ENCODE measurements at places on chromosomes 16 and 17.

DNA sequence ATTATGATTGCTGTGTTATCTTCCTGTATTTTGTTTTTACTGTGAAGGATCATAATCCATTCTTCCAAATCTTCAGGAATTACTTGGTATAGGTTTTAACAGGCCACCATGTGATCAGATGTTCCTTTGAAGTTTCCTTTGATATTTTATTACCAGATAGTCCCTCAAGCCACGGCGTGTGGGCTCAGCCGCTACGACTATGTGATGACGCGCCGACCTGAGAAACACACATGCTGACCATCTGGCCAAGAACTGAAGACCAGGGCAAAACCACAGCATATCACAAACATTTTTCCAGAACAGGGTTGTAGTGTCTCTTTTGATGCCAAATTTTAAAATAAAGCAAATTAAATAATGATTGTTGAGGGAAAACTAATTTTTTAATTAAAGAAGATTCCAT lies 47.3 kb downstream of the ZCCHC14 start:
- peak; percentile 76 for DNase-seq

GRCh38 chr17:10327640-10328039 lies 45.2 kb downstream of the MYH13 start:
- peak; percentile 3 for DNase-seq

DNA sequence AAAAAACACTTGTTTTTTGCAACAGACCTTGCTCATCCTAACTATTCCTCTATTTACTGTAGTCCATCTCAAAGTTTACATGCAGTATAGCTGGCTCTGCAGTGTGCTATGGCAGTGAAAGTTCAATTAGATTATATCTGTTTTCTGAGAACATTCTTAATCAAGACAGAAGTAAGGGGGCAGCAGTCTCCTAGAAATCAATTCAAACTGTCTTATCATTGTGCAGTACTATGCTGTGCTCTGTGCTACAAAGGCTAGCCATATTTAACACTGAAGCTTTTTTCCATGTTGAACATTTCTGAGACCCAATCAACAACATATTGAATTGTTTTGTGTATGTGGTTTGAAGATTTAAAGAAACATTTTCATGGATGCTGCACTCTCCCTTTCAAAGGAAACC lies 11.4 kb downstream of the NETO2 start:
- DNase-seq: no peak

GRCh38 chr17:38453951-38454421 lies 25.7 kb downstream of the ARHGAP23 start:
- DNase-seq: peak; percentile 37

DNA sequence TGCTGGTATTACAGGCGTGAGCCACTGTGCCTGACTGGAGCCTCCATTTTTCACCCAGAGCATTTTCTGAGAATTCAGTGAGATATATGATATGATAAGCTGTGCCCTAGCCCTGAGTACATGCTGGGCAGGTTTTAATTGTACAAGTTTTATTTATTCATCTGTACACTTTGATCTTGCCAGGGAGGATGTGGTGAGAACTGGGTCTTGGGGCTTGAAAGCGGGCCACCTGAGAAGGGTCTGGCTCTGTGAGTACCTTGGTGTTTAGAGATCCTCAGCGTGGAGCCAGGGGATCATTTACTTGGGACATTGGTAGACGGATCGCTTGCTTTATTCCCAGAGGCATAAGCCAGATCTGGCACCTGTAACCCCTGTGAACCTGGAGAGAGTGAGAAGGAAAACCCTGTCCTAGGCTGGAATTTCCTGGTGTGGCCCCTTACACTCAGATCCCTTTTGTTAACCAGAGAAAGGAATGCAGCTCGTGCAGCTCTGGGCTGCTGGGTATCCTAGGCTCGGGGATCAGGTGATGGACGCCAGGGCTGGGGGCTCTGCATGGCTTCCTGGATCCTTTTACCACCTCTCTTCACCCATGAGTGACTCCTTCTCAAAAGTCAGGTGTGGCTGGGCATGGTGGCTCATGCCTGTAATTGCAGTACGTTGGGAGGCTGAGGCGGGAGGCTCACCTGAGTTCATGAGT lies 91.9 kb downstream of the ABCC1 start:
- DNase-seq: no peak

GRCh38 chr17:69497161-69497560 lies 82.7 kb downstream of the MAP2K6 start:
- no peak for DNase-seq

DNA sequence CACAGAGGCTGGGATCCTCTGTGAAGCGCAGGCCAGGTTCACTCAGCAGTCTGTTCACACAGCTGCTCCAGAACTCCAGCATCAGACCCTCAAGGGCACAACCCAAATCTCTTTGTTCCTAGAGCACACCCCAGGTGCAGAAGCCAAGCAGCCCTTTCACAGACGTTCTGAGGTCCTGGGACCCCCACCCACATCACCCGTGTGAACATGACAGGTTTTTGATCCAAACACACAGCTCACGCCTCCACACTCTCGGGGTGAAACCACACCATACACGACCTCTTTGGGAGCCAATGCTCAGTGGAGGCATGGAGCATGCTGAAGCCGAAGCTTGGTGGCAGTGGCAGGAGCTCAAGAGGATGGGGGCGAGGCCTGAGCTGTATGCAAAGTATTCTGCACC lies 97.4 kb downstream of the ZNF778 start:
- no peak for DNase-seq

DNA sequence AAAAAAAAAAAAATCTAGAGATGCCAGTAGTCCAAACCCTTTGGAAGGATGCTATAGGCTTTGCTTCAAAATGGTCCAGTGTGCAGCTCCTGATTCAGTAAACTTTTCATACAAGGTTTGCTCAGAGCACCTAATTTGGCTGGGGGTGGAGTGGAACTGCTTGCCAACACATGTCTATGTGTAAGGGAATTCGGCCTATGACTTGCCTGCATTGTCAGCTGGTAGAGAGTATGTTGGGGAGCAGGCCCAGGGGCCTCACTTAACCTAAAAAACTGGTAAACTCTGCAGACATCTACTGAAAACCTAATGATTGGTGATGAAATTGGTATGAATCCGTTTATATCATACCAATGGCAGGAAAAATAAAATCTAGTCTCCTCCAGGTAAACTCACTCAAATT lies 1.5 kb upstream of the MFSD6L start:
- DNase-seq: no peak

GRCh38 chr17:4708436-4708835 lies 2.0 kb upstream of the ARRB2 start:
- no peak for DNase-seq

- DNase-seq: no peak
Observed at GRCh38 chr17:45395569-45396415, 36.9 kb downstream of the ARHGAP27 start.

- no peak for DNase-seq
Observed at GRCh38 chr17:43713494-43714162, 45.0 kb downstream of the SOST start.

GRCh38 chr17:2482218-2482617 lies 29.5 kb downstream of the METTL16 start:
- no peak for DNase-seq

DNA sequence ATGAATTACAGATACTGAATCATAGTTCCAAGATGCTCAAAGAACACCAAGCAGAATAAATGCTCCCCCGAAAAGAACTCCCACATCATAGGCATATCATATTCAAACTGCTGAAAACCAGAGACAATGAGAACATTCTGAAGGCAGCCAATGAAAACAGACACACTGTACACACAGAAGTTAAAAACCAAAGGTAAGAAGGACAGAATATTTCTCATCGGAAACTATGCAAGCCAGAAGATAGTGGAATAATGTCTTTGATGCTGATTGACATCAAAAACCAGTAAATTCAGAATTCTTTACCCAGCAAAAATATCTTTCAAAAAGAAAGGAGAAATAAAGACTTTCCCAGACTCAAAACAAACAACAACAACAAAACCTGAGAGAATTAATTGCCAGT lies 73.8 kb upstream of the IRX5 start:
- no peak for DNase-seq

DNA sequence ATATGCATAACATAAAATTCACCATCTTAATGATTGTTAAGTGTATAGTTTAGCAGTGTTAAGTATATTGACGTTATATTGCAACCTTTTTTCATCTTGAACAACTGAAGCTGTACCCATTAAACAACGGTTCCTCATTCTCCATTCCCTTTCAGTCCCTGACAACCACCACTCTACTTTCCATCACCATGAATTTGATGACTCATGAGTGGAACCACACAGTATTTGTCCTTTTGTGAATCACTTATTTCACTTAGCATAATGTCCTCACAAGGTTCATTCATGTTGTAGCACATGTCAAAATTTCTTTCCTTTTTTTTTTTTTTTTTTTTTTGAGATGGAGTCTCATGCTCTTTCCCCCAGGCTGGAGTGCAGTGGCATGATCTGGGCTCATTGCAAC lies 46.0 kb downstream of the HOXB1 start:
- DNase-seq: peak; percentile 90

GRCh38 chr17:27413792-27414191 lies 42.5 kb upstream of the KSR1 start:
- DNase-seq: no peak

- no peak for DNase-seq
Observed at GRCh38 chr17:34740565-34741520, 161.5 kb downstream of the TMEM132E start.

DNA sequence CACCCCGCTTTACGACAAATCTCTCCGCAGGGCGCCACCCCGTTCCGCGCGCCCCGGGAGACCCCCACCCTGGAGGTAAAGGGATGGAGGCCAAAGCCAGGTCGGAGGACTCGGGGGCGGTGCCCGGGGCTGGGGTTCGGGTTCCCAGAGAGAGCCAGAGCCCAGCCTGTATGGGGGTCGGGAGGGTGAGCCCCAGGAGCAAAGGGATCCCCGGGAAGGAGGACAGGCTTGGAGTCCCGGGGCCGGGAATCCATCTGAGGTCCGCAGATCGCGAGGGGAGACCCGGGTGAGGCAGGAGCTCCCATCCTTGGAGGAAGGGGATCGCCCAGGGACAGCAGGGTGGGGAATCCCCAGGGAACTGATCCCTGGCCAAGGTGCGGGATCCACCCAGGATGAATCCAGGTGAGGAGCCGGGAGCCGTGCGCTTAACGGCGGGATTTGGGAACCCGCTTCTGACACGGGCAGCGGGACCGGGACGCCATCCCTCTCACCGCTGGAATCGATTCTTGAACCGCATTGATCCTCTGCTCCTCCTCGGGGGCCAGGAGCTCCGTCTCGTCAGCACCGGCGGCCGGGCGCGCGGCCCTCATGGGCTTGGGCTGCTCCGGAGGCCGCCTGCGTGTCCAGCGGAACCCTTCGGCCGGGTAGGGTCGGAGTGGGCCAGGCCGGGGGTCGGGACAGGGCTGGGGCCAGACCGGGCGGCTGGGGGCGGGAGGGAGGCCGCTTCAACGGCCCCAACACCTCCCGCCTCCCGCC lies at the start of gene MMD:
Gene MMD, minus strand, starts transcription at position 657 of the 756 bp plus-strand sequence. Its CDS starts 140 bp downstream, at position 517.
- no peak for DNase-seq

GRCh38 chr16:75794426-75794825 lies 68.1 kb upstream of the CPHXL start:
- no peak for DNase-seq

GRCh38 chr16:10519297-10519696 lies 61.1 kb downstream of the EMP2 start:
- DNase-seq: no peak

GRCh38 chr16:31404353-31405064 lies 11.4 kb downstream of the ITGAD start:
- no peak for DNase-seq

DNA sequence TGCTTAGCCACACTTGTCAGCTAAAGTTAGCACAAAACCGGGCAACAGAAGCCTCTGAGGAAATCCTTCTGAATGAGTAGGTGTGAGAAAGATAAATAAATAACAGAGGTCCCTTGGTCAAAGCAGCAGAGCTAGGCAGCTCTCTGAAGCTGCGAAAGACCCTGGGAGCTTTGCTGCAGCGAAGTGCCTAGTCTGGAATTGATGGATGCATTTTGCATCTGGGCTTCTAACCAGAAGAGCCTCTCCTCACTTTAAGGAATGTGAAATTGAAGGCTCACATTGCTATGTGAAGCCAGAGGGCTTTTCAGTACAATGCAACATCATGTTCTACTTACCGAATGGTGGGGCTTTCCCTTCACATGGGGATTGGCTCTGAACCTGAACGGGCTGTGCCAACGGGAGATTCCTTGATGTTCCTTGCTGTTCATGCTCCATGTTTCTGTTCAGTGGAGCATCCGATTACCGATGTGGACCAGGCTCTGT lies 274.6 kb downstream of the HS3ST3B1 start:
- no peak for DNase-seq

- DNase-seq: no peak
Observed at GRCh38 chr17:82623707-82624106, 24.5 kb downstream of the WDR45B start.

- DNase-seq: no peak
Observed at GRCh38 chr16:57952909-57953308, 18.0 kb downstream of the CNGB1 start.

DNA sequence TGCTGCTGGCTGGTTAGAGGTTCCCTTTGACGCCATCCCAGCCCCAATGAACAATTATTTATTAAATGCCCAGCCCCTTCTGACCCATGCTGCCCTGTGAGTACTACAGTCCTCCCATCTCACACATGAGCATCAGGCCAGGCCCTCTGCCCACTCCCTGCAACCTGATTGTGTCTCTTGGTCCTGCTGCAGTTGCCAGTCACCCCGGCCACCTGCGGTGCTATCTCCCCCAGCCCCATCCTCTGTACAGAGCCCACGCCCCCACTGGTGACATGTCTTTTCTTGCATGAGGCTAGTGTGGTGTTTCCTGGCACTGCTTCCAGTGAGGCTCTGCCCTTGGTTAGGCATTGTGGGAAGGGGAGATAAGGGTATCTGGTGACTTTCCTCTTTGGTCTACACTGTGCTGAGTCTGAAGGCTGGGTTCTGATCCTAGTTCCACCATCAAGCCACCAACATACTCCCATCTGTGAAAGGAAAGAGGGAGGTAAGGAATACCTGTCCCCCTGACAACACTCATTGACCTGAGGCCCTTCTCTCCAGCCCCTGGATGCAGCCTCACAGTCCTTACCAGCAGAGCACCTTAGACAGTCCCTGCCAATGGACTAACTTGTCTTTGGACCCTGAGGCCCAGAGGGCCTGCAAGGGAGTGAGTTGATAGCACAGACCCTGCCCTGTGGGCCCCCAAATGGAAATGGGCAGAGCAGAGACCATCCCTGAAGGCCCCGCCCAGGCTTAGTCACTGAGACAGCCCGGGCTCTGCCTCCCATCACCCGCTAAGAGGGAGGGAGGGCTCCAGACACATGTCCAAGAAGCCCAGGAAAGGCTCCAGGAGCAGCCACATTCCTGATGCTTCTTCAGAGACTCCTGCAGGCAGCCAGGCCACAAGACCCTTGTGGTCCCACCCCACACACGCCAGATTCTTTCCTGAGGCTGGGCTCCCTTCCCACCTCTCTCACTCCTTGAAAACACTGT lies 11.3 kb downstream of the CX3CL1 start:
- peak; percentile 62 for DNase-seq

DNA sequence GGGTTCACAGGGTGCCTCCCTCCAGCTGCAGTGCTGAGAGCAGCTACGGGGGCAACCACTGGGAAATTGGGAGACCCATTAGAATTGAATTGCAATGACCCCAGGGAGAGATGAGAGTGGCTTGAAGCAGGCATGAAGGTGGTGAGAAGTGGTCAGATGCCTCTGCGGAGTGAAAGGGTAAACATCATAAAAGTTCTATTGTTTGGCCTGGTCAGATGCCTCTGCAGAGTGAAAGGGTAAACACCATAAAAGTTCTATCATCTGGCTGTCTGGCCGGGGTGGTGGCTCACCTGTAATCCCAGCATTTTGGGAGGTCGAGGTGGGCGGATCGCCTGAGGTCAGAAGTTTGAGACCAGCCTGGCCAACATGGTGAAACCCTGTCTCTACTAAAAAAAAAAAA lies 53.5 kb downstream of the TNFRSF13B start:
- DNase-seq: no peak

GRCh38 chr17:59746849-59747445 lies 39.5 kb downstream of the VMP1 start:
- DNase-seq: peak; percentile 39

All from astrocyte (in vitro differentiated cells and primary cell).